ENCODE measurements at places on chromosomes 13 and 19. TPM values are rescaled to one million over a fixed set of nuclear protein-coding genes. Genes with fewer than 3 reads are reported as not detected.

- no peak for DNase-seq
- H3K27me3 ChIP-seq = no peaks in the 10 kb centered on the region
- H3K36me3 ChIP-seq = no peaks in the 10 kb centered on the region
Observed at GRCh38 chr13:98365302-98365701, 188.2 kb upstream of the RNF113B start.

Gene PRX
- total RNA-seq = 6.2 TPM

- no peaks in the 10 kb centered on the region for H3K36me3 ChIP-seq
- no peaks in the 10 kb centered on the region for H3K4me1 ChIP-seq
- no peak overlapping the region for H3K4me3 ChIP-seq
- no peak overlapping the region for H3K27ac ChIP-seq
- no peak for DNase-seq
- no peaks in the 10 kb centered on the region for H3K27me3 ChIP-seq
Observed at GRCh38 chr19:42831221-42832019, 48.1 kb downstream of the PSG1 start.

DNA sequence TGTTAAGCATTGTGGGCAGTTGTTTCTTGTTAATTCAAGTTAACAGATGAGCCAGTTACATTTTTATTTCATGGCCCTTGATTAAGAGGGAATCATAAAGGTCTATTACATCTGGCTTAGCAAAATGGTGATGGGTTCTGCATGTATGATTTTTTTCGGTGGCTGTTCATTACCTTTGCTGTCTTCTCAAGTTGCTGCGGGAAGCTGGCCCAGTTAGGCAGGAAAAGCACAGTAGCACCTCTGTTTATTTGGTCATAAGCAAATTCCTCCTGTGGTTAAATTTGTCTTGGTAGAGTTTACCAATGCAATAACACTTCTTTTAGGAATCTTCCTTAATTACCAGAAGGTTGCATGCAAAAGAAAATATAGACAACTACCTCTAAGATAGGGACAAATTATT, 104.5 kb downstream of the FRY start:
- peaks cover 4% of the 10 kb centered on the region for H3K4me1 ChIP-seq
- H3K36me3 ChIP-seq = no peaks in the 10 kb centered on the region
- H3K4me3 ChIP-seq = no peak overlapping the region
- no peak overlapping the region for H3K27ac ChIP-seq
- DNase-seq = no peak

Gene KLK13
- 0.77 TPM for total RNA-seq

GRCh38 chr13:40272776-40273139, 393.7 kb downstream of the FOXO1 start:
- no peak overlapping the region for H3K4me3 ChIP-seq
- H3K27ac ChIP-seq = no peak overlapping the region
- H3K27me3 ChIP-seq = no peaks in the 10 kb centered on the region
- peaks cover 6% of the 10 kb centered on the region for H3K4me1 ChIP-seq

Gene TEKTIP1
- total RNA-seq = not detected

GRCh38 chr19:31054430-31054829, 294.8 kb downstream of the TSHZ3 start:
- H3K36me3 ChIP-seq = no peaks in the 10 kb centered on the region
- no peak overlapping the region for H3K4me3 ChIP-seq
- H3K27me3 ChIP-seq = no peaks in the 10 kb centered on the region
- no peak for DNase-seq
- no peaks in the 10 kb centered on the region for H3K4me1 ChIP-seq

Gene CGB2
- total RNA-seq = not detected

- H3K4me1 ChIP-seq = peaks cover 13% of the 10 kb centered on the region
- no peaks in the 10 kb centered on the region for H3K27me3 ChIP-seq
- no peaks in the 10 kb centered on the region for H3K36me3 ChIP-seq
- H3K27ac ChIP-seq = peak overlapping the region; percentile 34
- H3K4me3 ChIP-seq = no peak overlapping the region
Observed at GRCh38 chr19:21314676-21315075, 14.5 kb downstream of the ZNF708 start.

DNA sequence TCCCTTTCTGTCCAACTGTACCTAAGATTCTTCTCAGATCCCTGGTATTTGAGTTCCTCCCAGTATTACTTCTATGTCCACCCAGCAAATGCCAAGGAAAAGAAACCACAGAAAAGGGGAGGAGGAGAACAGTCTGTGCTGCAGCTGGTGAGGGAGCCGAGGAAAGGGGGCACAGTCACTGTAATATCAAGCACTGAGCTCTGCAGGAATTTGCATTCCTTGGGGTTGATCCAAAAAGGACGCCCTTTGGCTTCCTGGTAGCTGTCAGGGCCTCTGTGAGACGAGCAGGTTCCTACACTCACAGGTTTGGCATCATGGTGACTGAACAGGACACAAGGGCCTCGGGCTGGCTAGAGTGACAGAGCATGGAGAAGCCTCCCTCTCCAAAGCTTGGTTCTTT, 273.4 kb downstream of the NHLRC3 start:
- H3K4me3 ChIP-seq = no peak overlapping the region
- H3K36me3 ChIP-seq = no peaks in the 10 kb centered on the region
- H3K4me1 ChIP-seq = no peaks in the 10 kb centered on the region
- H3K27ac ChIP-seq = no peak overlapping the region
- DNase-seq = no peak

GRCh38 chr13:22653866-22654265, 526.9 kb upstream of the SGCG start:
- no peaks in the 10 kb centered on the region for H3K36me3 ChIP-seq
- H3K4me1 ChIP-seq = no peaks in the 10 kb centered on the region
- H3K4me3 ChIP-seq = no peak overlapping the region
- no peak overlapping the region for H3K27ac ChIP-seq
- H3K27me3 ChIP-seq = no peaks in the 10 kb centered on the region

Gene LILRB4
- total RNA-seq = not detected

Gene SBSN
- not detected for total RNA-seq

DNA sequence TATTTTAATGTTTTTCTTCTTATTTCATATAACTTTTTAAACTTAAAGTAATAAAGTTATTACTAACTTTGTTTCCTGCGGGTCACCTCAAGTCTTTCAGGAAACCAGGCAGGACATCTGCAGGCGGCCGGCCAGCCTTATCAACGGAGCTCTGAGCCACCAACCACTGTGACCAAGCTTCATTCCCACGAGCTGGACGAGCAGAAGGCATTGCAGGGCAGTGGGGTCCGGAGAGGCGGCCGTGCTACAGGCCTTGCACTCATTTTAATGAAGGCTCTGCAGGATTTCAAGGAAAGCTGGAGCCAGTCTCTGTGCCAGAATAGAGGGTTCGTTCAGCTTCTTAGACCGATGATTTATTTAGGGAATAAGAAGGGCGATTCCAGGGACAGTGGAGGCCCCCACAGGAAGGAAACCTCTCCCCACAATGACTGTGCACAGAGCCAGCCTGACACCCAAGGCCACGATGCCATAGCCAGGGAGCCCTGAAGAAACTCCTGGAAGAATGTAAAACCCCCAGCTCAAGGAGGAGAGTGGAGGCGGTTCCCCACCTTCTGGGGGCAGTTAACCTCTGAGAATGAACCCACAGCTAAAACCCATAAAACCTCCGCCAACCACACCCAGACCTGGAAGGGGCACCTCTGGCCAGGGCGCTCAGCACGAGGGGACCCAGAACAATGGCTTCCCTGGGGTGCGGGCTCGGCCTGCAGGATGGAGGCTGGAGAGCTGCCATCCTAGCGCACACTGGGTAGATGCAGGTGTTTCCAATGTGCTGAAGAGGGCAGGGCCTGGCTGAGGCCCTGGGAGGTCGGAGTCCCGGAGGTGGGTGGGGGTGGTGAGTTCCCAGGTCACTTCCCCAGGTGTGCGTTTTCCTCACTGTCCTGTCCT, 75.0 kb downstream of the RASA3 start:
- no peak for DNase-seq
- no peaks in the 10 kb centered on the region for H3K27me3 ChIP-seq
- H3K36me3 ChIP-seq = no peaks in the 10 kb centered on the region
- H3K4me3 ChIP-seq = no peak overlapping the region
- no peak overlapping the region for H3K27ac ChIP-seq

Gene PLK5
- not detected for total RNA-seq

Gene CEACAM3
- not detected for total RNA-seq

All from ovary (tissue), 10 donors.